ENCODE measurements at places on chromosomes 3 and 15.

- no peak for DNase-seq
Measured at GRCh38 chr3:12400616-12401194, 83.6 kb upstream of the TSEN2 start.

GRCh38 chr15:40511472-40512133 lies 40.8 kb downstream of the CHST14 start:
- no peak for DNase-seq

GRCh38 chr15:65939901-65940617 lies 70.8 kb downstream of the RAB11A start:
- no peak for DNase-seq

DNA sequence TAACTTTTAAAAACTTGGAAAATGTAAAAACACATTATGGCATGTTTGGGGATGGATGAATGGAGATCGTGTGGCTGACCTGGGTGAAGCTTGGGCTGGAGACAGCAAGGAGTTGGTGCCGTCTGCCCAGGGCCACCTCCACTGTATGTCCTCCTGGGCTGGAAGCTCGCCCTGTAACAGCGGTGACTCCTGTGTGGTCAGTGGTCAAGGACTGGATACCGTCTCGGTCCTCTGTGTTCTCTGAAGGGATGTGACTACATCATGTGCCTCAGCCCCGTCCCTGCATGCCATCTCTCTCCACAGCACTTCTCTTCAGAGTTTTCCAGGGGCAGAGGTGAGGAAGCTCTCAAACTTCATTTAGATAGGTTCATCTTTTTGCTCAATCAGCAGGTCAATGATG lies 9.5 kb downstream of the LIMD1 start:
- no peak for DNase-seq

DNA sequence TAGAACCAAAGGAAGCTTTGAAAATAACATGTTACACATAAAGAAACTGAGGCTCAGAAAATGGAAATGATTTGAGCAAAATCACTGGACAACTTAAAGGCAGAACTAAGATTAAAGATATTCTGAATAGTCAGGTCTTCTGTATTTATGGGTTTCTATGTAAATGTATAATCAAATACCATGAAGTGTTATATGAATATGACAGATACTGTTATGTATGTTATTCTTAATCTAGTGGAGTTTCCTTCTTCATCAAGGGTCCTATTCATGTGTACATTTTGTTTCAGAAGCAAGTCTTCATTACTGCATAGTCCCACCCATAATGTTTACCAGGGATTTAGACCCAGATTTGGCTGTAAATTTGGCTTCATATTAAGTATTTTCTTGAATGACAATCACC lies 470.9 kb upstream of the TPRG1 start:
- no peak for DNase-seq

DNA sequence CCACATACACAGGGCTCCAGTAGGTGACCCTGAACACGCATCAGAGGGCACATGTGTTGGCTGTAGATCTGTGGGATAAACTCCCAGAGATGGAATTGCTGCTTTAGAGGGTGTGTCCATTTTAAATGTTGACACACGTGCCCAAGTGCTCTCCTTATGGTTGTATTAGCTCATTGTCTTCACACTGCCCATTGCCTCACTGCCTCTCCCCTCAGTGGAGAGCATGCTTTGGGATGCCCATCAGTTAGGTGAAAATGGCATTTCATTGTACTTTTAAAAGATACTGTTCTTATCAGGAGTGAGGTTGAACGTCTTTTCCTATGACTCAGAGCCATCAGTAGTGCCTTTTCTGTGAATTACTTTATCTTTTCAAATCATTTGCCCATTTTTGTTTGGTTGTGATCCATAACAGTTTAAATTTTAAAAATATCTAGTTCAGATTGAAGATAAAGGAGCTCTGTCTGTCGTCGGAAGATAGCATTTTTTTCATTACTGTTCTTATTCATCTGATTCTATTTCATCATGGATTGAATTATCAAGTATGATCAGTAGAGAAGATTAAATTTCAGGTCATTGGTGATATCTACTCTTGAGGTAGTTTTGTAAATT lies 120.7 kb downstream of the CHDH start:
- no peak for DNase-seq

GRCh38 chr3:197333901-197334639 lies 35.7 kb upstream of the DLG1 start:
- DNase-seq = no peak

DNA sequence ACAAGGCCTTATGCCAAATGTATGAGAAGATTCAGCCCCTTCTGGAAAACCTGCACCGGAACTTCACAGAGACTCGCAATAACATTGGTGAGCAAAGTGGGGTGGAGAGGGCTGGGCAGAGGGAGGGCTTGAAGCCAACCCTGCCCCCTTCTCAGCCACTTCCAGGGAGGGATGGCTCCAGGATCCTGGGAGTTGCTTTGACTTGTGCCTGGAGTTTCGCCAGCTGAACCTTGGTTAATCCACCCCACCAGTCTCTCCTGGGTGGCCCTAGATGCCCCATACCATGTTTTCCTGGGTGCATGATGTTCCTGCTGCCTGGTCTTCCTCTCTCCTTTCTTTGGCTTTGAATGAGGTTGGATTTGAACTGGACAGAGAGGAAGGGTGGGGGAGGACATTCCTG lies 10.8 kb downstream of the TBC1D21 start:
- DNase-seq = no peak

- no peak for DNase-seq
Measured at GRCh38 chr3:153285194-153285641, 123.2 kb downstream of the RAP2B start.

DNA sequence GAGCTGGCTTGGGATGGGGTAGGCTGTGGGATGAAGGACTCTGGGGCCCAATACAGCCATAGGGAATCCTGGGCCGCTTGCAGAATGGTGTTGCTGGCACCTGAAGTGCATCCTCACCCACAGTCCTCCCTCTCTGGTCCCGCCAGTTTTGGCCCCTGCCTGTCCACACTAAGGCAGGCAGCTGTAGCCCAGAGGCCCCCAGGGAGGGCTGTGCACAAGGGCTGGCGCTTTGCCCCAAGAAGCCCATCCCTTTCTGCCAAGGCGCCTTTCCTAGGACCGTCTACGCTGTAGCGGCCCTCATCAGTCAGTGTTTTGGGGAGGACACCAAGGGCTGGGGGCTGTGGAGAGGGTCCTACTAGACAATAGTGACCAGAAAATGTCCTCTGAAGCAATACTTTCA lies 116.2 kb upstream of the ABHD17C start:
- DNase-seq = no peak

- no peak for DNase-seq
Measured at GRCh38 chr3:27939940-27940339, 217.8 kb upstream of the EOMES start.

GRCh38 chr3:88031642-88032077 lies 27.1 kb downstream of the CGGBP1 start:
- peak; percentile 47 for DNase-seq

DNA sequence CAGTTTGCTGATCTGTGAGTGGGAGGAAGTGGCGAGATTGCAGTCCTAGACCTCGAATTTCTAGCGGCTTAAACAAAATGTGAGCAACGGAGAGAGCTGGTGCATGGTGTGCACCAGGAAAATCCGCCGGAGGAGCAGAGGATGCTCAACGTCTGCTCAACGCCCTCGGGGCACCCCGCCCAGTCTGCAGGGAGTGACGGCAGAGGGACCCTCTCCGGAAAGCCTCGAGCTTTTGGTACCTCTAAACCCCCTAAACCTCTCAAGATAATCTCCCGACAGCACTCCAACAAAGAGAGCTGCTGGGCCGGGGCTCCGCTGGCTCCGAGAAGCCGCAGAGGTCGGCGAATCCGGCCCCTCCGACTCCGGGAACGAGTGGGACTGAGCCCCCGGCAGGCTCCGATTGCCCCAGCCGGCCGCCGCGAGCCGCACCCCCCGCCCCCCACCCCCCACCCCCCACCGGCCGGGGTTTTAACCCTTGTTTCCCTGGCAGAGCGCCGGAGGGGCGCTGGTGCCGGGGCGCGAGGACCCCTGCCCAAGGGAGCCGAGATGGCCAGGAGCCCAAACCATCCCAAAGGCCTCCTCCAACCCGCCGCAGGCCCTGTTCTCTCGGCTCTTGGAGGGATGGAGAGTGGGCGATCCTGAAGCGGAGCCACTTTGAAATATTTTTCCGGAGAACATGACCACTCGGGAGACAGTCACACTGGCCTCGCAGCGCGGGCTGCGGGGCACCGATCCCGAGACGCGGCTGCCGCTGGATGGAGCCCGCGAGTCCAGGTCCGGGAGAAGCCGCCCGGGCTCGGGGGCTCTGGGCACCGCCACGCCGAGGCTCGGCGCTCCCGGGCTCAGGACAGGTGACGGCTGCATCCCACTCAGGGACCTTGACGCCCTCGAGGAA lies 1.5 kb downstream of the MEGF11 start:
- peak; percentile 50 for DNase-seq

- DNase-seq = no peak
Measured at GRCh38 chr3:116639641-116640040, 69.9 kb upstream of the TUSC7 start.

GRCh38 chr3:158451405-158452055 lies 119.5 kb upstream of the MLF1 start:
- DNase-seq = no peak

GRCh38 chr15:36863570-36863969 lies 236.8 kb downstream of the MEIS2 start:
- no peak for DNase-seq

DNA sequence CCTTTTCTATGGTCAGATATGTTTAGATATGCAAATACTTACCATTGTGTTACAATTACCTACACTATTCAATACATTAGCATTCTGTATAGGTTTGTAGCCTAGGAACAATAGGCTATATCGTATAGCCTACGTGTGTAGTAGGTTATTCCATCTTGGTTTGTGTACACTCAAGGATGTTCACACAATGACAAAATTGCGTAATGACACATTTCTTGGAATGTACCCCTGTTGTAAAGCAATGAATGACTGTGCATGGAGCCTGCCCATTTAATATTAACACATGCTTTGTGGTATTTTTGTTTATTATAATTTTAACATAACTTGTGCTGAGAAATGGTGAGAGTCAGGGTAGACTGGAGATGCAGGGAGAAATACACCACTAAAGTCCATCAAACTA lies 154.9 kb downstream of the LEKR1 start:
- DNase-seq = no peak

GRCh38 chr3:125358923-125359322 lies 16.2 kb downstream of the ZNF148 start:
- DNase-seq = no peak

DNA sequence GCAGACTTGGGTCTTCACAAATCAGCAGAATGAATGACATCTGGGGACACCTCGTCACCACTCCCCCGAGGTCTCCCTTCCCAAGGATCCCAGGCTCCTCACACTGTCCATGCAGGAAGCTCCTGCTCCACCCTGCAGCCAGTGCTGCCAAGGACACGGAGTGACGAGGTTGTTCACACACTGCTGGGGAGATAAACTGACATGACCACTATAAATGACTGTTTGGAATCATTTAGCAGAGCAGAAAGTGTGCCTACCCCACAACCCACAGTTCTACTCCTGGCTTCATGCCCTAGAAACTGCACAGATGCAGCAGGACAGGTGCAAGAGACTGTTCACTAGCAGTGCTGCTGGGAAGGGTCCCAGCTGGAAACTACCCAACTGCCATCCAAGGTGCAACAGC lies 19.7 kb upstream of the PRSS50 start:
- DNase-seq = no peak

DNA sequence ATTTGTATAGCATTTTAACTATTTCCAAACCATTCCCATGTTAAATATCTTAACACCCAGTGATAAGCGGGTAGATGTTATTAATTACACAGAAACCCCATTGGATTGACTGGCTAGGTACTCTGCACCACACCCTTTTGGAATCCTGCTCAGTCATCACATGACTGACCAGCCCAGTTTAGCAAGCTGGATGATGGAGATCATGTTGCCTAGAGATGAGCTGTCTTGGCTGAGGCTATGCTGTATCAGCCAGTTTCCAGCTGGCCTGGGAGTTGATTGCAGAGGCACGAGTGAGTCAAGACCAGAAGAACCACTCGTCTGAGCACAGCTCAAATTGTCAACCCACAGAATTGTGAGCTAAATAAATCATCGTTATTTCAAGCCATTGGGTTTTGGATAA lies 124.6 kb downstream of the ZNF621 start:
- DNase-seq = no peak

DNA sequence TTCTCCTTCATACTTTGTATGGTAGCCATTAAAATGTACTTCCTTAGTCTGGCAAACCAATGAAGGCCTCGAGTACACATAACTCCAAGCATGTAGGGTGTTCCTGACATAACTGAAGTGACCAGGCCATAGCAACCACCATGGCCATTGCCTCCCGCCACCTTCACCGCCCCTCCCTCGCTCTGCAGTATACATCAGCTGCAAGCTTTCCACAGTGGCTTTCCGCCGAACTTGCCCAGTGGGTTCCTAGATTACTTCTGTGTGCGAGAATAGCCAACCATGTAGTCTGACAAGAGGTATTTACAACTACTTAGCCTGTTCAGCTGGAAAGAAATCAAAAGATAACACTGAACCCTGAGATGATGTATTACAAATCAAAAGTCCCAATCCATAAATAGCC lies 3.4 kb upstream of the CTNNB1 start:
- DNase-seq = no peak

GRCh38 chr3:49723296-49723627 lies 489 bp downstream of the GMPPB start:
- peak; percentile 84 for DNase-seq

GRCh38 chr3:18086760-18087159 lies 338.4 kb downstream of the SATB1 start:
- DNase-seq = no peak

- DNase-seq = no peak
Measured at GRCh38 chr15:39108021-39108420, 472.9 kb upstream of the THBS1 start.

- no peak for DNase-seq
Measured at GRCh38 chr15:101176625-101177024, 75.2 kb downstream of the CHSY1 start.

GRCh38 chr15:65384895-65385869 lies 7.4 kb upstream of the IGDCC3 start:
- peak; percentile 88 for DNase-seq

- no peak for DNase-seq
Measured at GRCh38 chr3:98596541-98597500, 3.4 kb upstream of the CPOX start.

GRCh38 chr3:184399410-184399809 lies 19.6 kb downstream of the CHRD start:
- no peak for DNase-seq

- no peak for DNase-seq
Measured at GRCh38 chr3:197007953-197008352, 21.7 kb downstream of the MELTF start.

DNA sequence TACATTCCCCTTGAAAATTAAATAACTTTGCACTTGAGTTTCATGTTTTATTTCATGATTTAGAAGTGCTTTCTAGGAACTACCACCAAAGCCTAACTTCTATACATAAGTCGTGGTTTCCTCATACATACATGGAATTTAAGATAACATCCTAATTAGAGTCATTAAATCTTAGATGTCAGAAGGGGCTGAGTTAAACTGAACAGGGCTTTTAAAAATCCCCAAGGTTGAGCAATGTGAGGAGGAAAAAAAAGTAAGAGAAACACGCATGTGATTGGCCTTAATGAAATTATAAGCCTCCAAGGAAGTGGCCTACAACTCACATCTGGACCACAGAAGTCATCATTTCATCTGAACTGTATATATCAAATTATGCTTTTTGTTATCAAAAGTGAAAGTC lies 303.1 kb upstream of the SEMA6D start:
- no peak for DNase-seq
